Activated CD4-positive, alpha-beta T cell treated with anti-CD3 and anti-CD28 coated beads, Interleukin-2, Interleukin-4, amounts not matched to agents 100 ng/mL and 50 ng/mL, durations not matched to agents 16 hours and 8 hours (primary cell): ENCODE measurements at places on chromosomes 16 and 17.

DNA sequence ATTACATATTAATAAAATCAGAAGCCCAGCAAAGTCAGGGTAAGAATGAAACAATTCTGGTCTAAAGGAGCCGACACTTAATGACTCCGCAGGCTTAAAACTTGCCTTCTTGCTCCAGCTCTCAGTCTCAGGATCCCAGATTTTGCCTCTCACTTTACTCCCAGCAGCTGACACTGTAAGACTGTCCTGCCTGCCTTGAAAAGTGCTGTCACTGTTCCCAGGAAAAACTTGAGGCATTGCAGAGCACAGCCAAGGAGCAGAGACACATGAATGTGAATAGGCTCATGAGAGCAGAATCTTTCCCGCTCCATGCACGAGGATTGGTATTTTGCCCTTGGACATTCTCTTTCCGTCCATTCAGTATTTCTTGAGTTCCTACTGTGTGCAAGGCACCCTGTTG is 457.6 kb upstream of the ZFHX3 start:
- DNase-seq: no peak

DNA sequence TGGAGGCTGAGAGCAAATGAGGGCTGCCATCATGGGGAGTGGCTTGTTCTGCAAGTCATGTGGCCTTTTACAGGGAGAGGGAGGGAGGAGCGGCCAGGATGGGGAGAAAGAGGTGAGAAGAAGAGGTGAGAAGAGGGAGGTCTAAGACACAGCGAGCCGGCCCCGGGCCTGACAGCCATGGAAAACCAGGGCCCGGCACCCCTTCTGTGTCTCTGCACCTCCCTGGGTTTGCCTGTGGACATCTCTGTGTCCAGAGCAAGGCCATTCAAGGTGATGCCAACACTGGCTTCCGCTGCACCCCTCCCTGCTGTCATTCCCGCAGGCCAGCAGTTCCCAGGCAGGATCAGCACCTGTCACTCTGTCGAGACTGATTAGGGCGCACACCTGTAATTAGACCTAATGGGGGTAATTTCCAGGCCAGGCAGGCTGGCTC is 75.6 kb downstream of the MGAT5B start:
- no peak for DNase-seq

DNA sequence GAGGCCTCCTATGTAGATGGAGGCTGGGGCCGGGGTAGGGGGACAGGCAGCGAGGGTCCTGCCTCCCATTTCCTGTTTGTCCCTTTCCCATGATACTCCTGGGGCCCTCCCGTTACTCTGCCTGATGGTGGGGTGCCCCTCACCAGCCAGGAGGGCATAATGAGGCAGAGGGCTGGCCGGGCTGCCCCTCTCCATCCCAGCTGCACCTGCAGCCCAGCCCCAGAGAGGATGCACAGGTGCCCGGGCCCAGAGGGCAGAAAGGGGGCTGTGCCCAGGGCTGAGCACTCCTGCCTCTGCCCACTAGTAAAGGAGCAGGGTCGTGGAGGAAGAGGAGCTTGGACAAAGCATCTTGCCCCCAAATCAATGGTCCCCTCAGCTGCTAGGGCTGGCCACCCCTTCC is 10.4 kb downstream of the ADAM11 start:
- no peak for DNase-seq

DNA sequence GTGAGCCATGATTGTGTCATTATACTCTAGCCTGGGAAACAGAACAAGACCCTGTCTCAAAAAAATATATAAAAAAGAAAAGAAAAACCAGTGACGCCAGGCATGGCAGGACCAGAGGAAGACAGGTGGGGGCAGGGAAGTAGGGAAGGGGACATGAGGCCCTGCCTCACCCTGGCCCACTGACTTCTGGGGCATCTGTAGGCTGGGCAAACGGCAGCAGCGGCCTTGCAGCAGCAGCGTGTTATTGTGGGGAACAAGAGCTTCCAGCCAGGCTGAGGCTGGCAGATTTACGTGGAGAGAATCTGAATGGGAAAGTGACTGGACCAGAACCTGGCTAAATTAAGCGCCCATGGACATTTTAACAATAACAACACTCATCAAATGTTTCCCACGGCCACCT is 19.4 kb downstream of the CMTM4 start:
- DNase-seq: no peak

GRCh38 chr17:68641276-68642117 is 40.3 kb upstream of the FAM20A start:
- no peak for DNase-seq

DNA sequence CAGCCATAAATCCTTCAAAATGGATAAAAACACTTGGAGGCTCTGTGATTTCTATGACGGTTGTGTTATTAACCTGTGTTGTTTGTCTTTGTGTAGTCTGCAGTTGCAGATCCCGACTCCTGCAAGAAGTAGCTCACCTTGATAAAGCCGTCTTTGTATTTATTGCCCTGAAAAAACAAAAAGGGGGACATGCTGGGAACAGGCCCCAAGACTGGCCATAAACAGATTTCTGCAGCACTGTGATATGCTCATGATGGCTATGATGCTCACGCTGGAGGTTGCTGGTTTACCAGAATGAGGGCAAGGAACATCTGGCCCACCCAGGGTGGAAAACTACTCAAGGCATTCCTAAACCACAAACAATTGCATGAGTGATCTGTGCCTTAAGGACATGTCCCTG is 71.0 kb downstream of the LGALS9 start:
- no peak for DNase-seq

DNA sequence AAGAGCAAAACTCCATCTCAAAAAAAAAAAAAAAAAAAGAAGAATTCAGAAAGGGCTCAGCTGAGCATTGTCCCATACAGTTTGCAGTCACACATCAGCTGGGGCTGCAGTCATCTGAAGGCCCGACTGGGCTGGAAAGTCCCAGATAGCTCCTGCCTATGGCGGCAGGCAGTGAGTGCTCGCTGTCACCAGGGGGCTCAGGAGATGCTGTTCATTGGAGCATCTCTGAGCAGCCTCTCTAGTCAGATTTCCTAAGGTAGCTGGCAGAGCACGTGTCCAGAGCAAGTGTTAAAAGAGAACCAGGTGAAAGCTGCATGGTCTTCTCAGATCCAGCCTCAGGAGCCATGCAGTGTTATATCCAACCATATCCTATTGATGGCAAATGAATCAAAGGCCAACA is 75.8 kb downstream of the WSCD1 start:
- no peak for DNase-seq

DNA sequence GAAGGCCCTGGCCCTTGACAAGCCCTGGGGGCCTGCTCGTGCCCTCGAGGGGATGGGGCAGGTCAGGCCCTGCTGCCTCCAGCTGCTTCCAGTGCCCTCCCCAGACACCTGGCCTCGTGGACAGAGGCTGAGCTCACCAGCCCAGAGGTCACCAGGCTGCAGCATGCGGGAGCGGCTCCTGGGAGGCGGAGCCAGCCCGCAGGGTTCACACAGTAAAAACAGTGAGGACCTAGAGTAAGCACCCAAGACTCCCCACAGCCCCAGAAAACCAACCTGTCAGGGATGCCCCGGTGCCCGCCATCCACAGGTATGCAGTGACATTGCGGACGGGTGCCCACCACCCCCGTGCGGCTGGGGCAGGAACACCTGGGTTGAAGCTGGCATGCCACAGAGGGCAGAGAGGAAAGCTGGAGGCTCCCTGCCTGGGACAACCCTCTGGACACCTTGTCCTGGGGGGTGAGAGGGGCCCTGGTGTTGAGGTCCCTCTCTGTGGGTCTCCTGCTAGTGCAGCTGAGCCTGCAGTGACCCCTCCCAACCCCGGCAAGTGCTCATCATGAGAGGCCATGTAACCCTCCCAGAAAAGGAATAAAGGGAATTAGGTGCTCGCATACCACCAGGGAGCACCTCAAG is 62.1 kb downstream of the LMF1 start:
- DNase-seq: no peak

- no peak for DNase-seq
Observed at GRCh38 chr17:69326377-69327059, 415 bp downstream of the ABCA5 start.
